ENCODE measurements at places on chromosomes 6 and 20. TPM values are rescaled to one million over a fixed set of nuclear protein-coding genes. Genes with fewer than 3 reads are reported as not detected.
A peak's percentile ranks its signal among the peaks of the same experiment; 100 is the strongest.

MRAP2 gene
- total RNA-seq: not detected

- H3K4me3 ChIP-seq: no peak overlapping the region
- no peak for DNase-seq
- H3K27me3 ChIP-seq: peaks cover 12% of the 10 kb centered on the region
- no peaks in the 10 kb centered on the region for H3K36me3 ChIP-seq
- no peak overlapping the region for H3K27ac ChIP-seq
Observed at GRCh38 chr6:89122625-89123024, 4.8 kb upstream of the SRSF12 start.

BHLHE23 gene
- total RNA-seq: not detected

GRCh38 chr6:14903176-14904038 lies 342.5 kb upstream of the JARID2 start:
- peaks cover 6% of the 10 kb centered on the region for H3K36me3 ChIP-seq
- no peak for DNase-seq
- no peak overlapping the region for H3K4me3 ChIP-seq
- H3K27ac ChIP-seq: no peak overlapping the region
- no peaks in the 10 kb centered on the region for H3K27me3 ChIP-seq

GRCh38 chr6:109892451-109893435 lies 85.4 kb upstream of the GPR6 start:
- no peak overlapping the region for H3K4me3 ChIP-seq
- H3K4me1 ChIP-seq: no peaks in the 10 kb centered on the region
- DNase-seq: no peak
- H3K27me3 ChIP-seq: peaks cover 10% of the 10 kb centered on the region
- H3K27ac ChIP-seq: no peak overlapping the region

GRCh38 chr20:17628101-17628841 lies 53.8 kb downstream of the RRBP1 start:
- no peak overlapping the region for H3K4me3 ChIP-seq
- no peaks in the 10 kb centered on the region for H3K4me1 ChIP-seq
- no peaks in the 10 kb centered on the region for H3K36me3 ChIP-seq
- H3K27me3 ChIP-seq: no peaks in the 10 kb centered on the region
- no peak for DNase-seq

NT5E gene
- 6.2 TPM for total RNA-seq

SEMG1 gene
- total RNA-seq: not detected

GRCh38 chr6:158815379-158815724 lies 3.8 kb downstream of the EZR start:
- H3K4me1 ChIP-seq: peaks cover 74% of the 10 kb centered on the region
- H3K36me3 ChIP-seq: peaks cover 24% of the 10 kb centered on the region
- H3K27ac ChIP-seq: peak overlapping the region; percentile 98
- H3K4me3 ChIP-seq: peak overlapping the region; percentile 89
- no peaks in the 10 kb centered on the region for H3K27me3 ChIP-seq
- no peak for DNase-seq

DNA sequence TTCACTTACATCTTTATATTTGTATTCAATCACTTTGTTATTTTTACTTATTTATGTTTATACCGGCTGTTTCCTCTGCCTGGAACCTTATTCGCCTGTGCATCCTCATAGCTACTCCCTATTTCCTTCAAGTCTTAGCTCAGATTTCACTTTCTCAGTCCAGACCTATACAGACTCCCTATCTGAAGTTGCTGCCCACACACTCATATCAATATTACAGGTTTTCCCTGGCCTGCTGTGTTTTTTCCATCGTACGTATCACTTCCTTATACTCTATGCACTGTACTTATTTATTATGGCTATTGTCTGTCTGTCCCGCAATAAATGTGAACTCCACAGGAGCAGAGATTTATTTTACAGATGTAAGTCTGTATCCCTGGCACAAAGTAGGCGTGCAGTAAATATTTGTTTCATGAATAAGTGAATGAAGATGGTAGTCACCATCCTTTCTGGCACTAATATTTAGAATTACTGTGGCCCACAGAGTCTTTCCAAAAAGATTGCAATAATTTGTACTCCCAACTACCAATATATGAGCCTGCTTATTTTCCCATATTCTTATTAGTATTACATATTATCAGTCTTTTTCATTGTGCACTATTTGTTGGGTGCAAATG lies 64.9 kb downstream of the TNFAIP3 start:
- H3K27ac ChIP-seq: no peak overlapping the region
- no peak overlapping the region for H3K4me3 ChIP-seq
- no peak for DNase-seq
- H3K4me1 ChIP-seq: peaks cover 56% of the 10 kb centered on the region

DNA sequence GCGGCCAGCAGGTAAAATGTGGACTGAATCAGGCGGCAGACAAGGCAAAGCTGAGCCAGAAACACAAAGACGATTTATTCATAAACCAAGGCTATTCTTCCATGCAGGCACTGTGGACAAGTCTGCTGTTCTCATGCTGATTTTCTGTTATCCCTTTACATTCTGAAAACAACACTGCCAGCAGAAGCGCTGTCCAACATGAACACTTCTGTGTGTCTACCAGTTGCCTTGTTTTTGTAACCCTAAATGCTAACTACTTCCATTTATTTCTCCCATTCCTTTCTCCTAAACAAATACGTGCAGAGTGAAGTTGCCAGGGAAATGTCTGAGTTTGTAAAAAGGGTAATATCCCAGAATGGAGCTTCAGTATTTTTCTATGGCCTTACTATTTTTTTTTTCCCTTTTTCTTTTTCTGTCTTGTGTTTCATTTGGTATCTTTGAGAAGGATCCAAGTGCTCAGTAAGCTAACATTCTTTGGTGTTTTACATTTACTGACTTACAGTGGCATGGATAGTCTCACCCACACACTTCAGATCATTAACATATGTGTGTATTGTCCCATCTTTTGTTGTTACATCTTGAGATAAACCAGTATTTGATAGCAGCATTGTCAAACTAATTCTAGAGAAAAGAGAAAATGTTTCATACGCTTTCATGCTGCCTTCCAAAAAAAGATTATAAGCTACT lies 1308.9 kb upstream of the MAP3K7 start:
- no peak for DNase-seq
- H3K4me3 ChIP-seq: no peak overlapping the region
- H3K36me3 ChIP-seq: peaks cover 1% of the 10 kb centered on the region
- H3K4me1 ChIP-seq: no peaks in the 10 kb centered on the region

SIRPD gene
- total RNA-seq: not detected

GRCh38 chr20:8809107-8809953 lies 259.6 kb upstream of the PLCB4 start:
- no peak overlapping the region for H3K27ac ChIP-seq
- no peak overlapping the region for H3K4me3 ChIP-seq
- no peaks in the 10 kb centered on the region for H3K36me3 ChIP-seq
- no peak for DNase-seq
- H3K27me3 ChIP-seq: no peaks in the 10 kb centered on the region

DNA sequence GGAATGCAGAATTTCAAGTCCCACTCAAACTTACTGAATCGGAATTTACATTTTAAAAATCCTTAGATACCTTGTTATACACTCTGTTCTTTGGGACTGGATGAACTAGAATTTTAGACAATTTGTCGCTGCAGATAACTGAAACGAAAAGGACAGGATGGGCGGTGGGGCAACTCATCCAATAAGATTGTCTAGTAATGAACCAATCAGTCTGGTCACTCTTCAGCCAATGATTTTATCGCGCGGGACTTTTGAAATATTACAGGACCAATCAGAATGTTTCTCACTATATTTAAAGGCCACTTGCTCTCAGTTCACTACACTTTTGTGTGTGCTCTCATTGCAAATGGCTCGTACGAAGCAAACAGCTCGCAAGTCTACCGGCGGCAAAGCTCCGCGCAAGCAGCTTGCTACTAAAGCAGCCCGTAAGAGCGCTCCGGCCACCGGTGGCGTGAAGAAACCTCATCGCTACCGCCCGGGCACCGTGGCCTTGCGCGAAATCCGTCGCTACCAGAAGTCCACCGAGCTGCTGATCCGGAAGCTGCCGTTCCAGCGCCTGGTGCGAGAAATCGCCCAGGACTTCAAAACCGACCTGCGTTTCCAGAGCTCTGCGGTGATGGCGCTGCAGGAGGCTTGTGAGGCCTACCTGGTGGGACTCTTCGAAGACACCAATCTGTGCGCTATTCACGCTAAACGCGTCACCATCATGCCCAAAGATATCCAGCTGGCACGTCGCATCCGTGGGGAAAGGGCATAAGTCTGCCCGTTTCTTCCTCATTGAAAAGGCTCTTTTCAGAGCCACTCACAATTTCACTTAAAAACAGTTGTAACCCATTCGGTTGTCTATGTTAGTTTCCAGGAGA lies 41.9 kb upstream of the HFE start:
- peaks cover 26% of the 10 kb centered on the region for H3K4me1 ChIP-seq
- peak overlapping the region; percentile 86 for H3K4me3 ChIP-seq
- peak; percentile 87 for DNase-seq

PPP1R16B gene
- 143 TPM for total RNA-seq

LEMD2 gene
- 76.4 TPM for total RNA-seq

PTCRA gene
- not detected for total RNA-seq

Data from activated T-cell treated with anti-CD3 and anti-CD28 coated beads, Interleukin-2, amount 50 U/mL, for 72 hours (primary cell).